ENCODE measurements at places on chromosomes 5 and 9. TPM values are rescaled to one million over a fixed set of nuclear protein-coding genes. Genes with fewer than 3 reads are reported as not detected.

Gene IFNA16
- total RNA-seq: not detected

Gene ARL10
- total RNA-seq: 4.7 TPM

Gene TOR4A
- 1.2 TPM for total RNA-seq

DNA sequence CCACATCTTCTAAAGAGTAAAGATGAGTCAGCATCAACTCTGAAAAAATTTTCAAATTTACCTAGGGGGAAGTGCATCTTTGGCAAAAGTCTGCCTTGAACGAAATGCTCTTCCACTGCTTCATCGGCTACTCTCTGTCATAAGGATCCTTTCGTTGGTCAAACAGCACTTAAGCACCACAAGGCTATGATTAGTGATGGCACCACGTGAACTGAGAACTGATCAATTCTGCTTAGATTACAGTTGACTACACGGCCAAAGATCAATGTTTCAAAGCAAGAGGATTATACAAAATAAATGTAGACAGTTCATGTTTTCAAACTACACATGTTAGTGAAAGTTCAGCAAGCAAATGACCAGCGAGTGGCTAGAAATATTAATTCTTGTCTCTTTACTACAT lies 9.4 kb downstream of the JAKMIP2 start:
- DNase-seq: no peak

- DNase-seq: no peak
These were observed 65.1 kb downstream of the WWC1 start for GRCh38 chr5:168356592-168356991.

DNA sequence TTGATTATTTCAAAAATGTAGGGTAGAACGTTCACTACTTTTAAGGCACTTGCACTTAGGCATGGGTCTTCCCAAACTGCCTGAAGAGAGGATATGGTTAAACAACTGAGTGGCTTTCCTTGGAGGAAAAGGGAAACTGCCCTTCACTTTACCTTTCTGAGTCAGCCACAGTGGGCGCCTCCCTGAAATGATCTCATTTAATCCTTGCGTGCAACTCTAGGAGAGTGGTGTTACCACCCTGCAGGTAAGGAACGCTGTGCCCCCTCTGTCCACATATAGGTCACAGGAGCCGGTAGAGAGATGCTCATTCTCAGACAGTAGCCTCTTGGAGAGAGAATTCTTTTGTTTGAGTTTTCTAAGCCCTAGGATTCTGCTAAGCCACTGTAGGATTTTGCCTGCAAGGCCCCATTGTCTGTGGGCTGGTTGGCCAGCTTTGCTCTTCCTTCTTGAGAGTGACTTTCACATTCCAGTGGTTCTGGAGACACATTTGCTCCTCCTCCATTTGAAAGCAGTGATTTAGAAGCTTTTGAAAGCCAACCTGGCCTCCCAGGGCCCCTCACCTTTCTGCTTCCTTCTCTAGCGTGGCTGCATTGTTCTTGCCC lies 110.3 kb upstream of the CTSL start:
- DNase-seq: no peak

DNA sequence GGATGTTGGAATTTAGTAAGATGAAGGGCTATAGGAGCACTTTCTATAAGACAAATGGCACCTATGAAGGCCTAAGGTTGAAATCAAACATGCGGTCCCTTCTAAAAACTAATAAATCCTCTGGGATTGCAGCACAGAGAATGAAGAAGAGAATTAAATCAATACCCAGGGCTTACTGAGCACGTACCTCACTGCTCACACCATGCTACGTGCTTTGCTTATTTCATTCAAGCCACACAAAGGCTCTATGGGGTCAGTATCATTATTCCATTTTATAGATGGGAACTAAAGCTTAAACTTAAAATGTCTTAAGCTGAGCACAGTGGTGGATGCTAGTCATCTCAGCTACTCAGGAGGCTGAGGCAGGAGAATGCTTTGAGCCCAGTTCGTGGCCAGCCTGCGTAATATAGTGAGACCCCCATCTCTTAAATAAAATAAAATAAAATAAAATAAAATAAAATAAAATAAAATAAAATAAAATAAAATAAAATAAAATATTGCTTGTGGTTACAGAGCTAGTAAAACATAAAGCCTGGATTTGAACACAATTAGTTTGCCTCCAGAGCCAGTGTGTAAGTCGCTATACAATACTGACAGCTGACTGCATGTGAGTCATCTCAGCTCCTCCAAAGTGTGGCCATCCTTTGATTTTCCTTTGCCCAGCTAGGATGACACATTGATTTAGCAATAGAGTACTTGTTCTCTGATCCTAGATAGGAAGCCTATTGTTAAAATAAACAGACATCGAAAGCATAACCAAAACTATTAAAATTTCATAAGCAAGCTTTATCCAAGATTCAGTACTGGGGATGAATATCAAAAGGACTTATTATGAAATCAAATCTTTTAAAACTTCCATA lies 20.9 kb upstream of the DPYSL3 start:
- no peak for DNase-seq

- DNase-seq: no peak
These were observed 297.0 kb upstream of the TAS2R1 start for GRCh38 chr5:9927106-9927505.

DNA sequence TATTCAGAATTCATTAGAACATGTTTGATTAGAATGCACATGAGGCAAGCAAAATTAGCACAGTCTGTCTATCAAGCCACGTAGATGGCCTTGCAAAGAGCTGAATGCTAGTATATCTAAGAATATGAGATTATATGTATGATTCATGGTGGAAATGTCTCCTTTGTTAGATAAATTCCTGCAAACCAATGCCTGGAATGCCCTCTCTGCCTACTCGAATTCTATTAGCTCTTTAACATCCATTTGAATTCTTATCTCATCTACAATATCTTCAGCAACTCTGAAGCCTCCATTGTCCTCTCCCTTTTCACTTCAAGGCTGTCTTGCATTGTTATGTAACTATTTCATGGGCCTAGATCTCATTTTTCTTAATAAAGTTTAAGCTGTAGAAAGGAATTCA lies 205.5 kb downstream of the TMC1 start:
- DNase-seq: no peak

DNA sequence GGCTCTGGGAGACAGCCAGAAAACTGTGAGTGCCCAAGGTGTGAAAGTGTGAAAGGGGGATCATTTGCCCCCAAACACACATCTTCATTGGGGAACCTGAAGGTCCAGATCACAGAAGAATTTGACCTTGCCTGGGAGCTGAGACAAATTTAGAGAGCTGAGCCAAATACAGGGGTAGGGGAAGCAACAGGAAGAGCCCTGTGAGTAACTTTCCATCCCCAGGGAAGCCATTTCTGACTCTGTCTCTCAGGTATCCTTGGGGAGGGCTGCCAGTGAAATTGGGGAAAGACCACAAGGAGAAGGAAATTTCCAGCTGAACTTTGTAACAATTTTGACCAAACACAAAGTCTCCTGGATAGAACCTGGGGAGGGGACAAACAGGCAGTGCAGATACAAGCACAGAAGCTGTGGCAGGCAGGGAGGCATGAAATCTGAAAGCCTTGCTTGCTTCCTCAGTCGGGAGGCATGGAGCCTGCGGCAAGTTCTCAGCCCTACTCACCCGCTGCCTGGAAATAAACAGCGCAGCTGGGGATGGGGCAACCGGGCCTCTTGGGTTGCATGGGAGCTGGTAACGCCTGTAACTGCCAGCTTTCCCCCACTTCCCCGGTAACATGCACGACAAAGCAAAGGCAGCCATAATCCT lies 31.5 kb upstream of the ZCCHC9 start:
- no peak for DNase-seq
